Keratinocyte (primary cell): ENCODE measurements at places on chromosomes 3 and 15. TPM values are rescaled to one million over a fixed set of nuclear protein-coding genes. Genes with fewer than 3 reads are reported as not detected.

The NPAP1 gene
- not detected in 3 replicates for polyA plus RNA-seq

- peak; percentile 97 for DNase-seq
These were observed 12.4 kb upstream of the ZNF770 start for GRCh38 chr15:35000511-35000910.

DNA sequence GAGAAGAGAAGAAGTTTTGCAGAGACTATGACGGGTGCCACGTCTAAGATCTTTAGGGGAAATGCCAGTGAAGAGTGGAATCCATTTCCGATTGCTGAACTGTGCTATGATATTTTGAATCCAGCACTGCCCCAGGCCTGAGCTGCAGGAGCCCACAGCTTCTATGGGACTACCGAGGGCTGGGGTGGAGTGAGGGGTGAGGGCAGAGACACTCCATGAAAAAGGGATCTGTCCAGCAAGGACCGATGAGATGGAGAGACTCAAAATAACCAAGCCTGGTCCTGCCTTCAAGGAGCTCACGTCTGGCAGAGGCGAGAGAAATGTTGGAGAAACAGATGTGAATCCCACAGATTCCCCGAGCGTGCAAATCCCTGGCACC is 79.8 kb upstream of the MEF2A start:
- no peak for DNase-seq

DNA sequence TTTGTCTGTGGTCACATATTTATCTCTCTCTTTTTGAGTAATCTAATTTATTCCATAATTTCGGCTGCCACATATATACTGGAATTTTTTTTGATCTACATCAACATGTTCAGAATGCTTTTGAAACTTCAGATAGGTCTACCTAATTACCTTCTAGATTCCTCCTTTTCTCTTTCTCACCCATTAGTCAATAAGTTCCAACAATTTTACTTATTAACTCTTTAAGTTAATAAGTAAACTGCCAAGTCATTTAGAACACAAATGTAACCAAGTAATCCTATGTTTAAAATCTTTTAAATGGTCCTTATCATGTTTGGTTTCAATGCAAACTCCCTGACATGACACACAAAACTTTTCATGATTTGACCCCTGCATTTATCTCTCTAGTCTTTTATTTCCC is 410.5 kb downstream of the UNC13C start:
- DNase-seq = no peak

The ARL13B gene
- 4.7 to 6.8 TPM (median 5.4 TPM) in 3 replicates for polyA plus RNA-seq

The WDR93 gene
- polyA plus RNA-seq = 0.05 to 0.08 TPM in 2 of 3 replicates, not detected in the other

The CYP1A1 gene
- 3.1 to 23.4 TPM (median 4.8 TPM) in 3 replicates for polyA plus RNA-seq

- DNase-seq = no peak
These were observed 1055.4 kb downstream of the AGBL1 start for GRCh38 chr15:87135109-87135508.

DNA sequence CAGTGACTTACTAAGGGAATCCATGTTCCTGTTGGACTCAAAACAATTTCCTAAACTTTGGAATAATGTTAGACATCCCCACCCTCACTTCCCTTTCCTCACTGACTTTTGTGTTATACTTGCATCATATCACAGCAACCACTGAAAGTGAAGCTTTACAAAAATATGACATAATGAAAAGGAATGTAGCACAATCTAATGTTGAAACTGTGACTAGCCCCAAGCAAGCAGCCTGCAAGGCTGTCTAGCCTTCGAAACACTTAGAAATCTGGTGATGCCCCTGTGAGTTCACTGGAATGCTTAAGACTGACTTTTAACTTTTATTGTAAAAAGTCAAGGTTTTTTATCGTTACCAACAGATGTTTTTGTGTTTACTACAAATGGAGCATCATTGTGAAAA is 203.7 kb upstream of the ZNF385D start:
- DNase-seq = no peak

GRCh38 chr15:43187544-43188155 is 2.4 kb downstream of the CCNDBP1 start:
- peak; percentile 41 for DNase-seq

The CCDC54 gene
- polyA plus RNA-seq = not detected in 3 replicates

The RFT1 gene
- 25.5 to 34.4 TPM (median 29.6 TPM) in 3 replicates for polyA plus RNA-seq

The VWA5B2 gene
- not detected in 3 replicates for polyA plus RNA-seq

GRCh38 chr3:129039271-129040038 is 21.1 kb upstream of the GP9 start:
- DNase-seq = no peak

DNA sequence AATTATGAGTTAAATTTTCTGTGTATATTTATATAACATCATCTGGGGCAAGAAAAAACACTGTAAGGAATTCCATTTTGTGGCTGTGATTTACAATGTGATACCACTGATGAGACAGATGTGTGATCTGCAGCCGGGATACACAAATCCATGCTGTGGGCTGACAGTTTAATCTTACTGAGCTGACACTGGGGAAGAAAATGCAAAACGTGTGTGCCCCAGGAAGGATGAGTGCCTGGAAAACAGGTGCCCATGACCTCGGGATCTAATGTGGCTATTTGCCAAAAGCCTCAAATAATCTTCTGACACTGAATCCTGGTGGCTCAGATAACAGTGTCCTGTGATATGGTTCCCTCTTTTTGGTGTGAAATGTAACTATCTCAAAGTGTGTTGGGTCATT is 10.5 kb downstream of the MYRIP start:
- no peak for DNase-seq

The ANKDD1A gene
- 0.53 to 1.1 TPM (median 0.96 TPM) in 3 replicates for polyA plus RNA-seq

The IGDCC3 gene
- polyA plus RNA-seq = not detected in 3 replicates

DNA sequence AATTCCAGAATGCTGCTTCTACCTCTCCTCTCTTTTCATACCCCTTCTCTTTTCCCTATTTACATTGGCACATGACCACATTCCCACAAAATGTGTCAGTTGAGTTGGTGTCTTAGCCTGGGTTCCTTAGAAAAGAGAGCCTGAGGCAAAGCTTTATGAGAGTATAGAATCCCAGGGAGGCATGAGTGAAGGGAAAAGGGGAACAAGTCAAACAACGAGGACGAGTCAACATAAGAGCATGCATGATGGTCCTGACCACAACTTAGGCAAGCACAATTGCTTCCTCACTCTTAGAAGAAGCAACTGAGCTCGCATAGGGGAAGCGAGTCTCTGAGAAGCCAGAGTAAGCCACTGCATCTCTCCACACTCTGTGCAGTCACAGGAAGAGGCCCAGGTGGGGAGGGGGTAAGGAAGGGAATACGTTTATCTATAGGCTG is 15.4 kb upstream of the ZNF774 start:
- peak; percentile 94 for DNase-seq

DNA sequence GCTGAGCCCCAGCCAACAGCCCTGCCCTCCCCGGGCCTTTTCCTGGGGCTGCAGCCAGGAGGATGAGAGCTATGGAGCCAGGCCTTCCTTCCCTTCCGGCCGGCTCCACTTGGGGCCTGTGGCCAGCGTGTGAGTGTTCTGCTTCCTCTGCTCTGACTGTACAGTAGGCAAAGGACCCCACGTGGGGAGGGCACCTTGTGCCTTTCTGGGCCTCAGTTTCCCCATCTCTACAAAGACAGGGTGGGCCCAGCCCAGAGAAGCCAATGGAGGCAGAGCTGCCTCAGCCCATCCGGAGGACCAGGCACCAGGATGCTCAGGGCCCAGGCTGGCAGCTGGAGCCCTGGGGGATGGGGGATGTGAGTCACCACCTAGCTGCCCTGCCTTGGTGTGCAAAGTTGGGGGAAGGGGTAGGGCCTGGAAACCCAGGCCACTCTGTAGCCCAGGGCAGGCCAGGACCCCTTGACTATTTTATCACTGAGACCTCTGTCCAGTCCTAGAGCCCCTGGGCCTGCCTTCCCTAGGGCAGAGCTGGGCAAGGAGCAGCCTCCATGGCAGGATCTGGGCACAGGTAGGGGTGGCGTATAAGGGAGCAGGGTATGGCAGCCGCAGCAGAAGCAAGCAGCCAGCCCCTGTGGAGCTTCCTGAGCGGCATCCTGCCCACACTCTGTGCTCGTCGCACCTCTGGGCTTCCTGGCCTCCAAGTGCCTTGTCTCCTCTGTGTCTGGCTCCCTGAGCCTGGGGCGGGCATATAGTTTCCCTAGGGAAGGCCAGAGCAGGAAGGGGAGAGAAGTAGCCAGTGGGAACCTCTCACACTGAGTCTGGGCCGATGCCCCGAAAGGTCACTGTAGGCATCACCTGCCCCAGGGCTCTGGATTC is 1.8 kb downstream of the PSTPIP1 start:
- no peak for DNase-seq

- no peak for DNase-seq
These were observed 100.2 kb downstream of the TMCC1 start for GRCh38 chr3:129793319-129793718.

- DNase-seq = peak; percentile 33
These were observed 186.9 kb downstream of the MAGI1 start for GRCh38 chr3:65851827-65852226.

The TYRO3 gene
- polyA plus RNA-seq = 7.1 to 13.5 TPM (median 9.0 TPM) in 3 replicates

GRCh38 chr3:48598323-48599076 is 3.4 kb upstream of the COL7A1 start:
- peak; percentile 99 for DNase-seq

The INKA1 gene
- 10.1 to 20.6 TPM (median 12.0 TPM) in 3 replicates for polyA plus RNA-seq

The P3H2 gene
- 80.7 to 115 TPM (median 91.4 TPM) in 3 replicates for polyA plus RNA-seq

The RTP3 gene
- polyA plus RNA-seq = not detected in 3 replicates

DNA sequence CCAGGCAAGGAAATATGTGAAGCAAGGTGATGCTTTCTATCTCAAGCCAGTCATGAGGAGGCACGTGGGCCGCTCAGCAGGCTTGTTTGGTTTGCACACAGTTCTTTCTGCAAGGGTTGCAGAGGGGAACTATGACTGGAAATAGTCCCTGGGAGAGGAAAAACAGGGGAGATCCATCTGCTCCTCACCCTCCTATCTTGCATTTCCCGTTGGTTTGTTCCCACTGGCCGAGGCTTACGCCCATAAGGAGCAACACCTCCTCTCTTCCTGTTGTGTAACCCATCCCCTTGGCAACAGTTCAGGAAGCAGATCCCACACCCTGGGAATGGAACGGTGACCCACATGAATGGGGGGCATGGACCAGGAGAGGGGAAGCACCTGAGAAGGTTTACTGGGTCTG is 72.1 kb upstream of the MAGI1 start:
- DNase-seq = no peak

The ADAMTSL3 gene
- 0.01 TPM in 3 replicates for polyA plus RNA-seq

DNA sequence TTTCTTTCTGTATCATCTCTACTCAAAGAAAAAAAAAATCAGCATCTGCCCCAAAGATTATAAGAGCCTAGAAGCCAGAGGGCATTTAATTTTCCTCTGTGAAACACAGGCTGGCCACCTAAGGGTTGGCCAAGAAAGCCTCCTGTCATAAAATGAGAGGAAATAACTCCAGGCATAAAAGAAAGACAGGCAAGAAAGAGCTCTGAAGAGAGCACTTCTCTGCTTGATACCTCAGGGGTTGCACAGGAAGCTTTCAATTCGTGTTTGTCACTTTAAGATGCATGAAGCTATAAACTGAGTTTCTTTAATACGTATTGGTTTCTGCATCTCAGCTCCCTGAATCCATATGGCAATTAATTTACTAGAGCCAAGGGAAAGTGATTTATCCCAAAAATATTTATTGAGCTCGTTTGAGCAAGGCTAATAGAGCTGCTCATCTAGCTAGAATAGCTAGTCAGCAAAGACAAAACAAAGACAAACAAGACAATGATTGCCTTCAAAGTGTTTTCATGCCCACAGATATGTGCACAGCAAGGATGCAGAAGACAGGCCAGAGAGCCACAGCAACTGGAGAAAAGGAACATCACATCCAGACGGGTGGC is 35.5 kb downstream of the ATP8B4 start:
- no peak for DNase-seq

DNA sequence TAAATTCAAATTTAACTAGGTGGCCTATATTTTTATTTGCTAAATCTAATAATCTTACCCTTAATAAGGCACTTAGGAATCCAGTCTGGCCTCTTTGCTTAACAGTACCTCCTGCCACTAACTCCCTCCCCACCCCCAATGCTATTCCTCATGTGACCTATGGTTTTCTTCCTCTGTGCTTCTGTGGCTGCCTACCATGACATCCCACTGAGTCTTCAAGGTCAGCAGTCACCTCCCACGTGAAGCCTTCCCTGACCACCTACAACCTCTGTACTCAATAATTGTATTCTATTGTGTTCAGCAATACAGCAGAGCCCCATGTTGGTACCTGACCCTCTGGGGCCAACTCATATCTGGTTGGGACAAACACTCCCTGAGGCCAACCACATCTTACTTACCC is 9.7 kb downstream of the PARP16 start:
- no peak for DNase-seq

DNA sequence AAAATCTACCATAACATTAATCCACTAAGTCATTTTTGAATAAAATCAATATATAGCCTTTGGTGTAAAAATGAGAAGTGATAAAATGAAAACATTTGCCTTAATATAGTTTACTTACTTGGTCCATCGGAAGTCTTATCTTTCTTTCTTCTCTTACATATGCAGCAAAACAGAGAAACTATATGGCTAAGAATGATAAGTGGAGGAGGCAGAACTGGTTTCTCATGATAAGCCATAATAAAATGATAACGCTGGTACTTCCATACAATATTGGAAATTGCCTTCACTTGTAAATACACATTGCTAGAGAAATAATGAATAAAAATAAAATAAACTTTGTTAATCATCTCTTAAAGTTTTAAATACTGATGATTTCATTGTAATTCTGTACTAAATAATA is 47.8 kb upstream of the USP50 start:
- DNase-seq = no peak

The MAP2K5 gene
- polyA plus RNA-seq = 1.8 to 5.2 TPM (median 3.6 TPM) in 3 replicates

DNA sequence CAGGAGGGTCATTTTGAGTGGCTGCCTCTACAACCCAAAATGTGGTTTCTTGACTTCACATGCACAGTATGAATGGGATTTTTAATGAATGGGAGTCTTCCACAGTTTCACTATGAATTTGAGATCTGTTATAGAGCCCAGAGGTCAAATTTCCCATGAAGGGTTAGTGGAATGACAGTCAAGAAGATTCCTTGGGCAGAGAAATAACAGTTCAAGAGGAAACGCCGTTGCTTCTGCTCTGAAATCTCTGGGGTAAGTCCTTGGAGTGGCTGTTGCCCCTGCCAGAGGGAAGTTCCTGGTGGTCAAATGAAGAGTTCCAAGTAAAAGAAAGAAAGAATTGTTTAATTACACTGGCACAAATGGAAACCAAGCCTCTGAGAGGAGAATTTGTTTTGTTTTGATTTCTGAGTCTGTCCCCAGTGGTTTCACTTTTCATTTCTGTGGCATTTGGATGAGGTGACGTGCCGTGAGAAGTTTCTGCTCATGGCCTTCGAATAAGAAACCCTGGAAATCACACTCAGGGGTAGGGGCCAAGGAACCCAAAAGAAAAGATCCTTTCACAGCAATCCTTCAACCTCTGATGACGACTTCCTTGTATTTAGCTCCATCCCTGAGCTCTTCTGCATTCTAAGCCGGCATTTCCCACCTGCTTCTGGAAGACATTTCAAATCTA is 77.5 kb upstream of the IL12A start:
- DNase-seq = no peak

- DNase-seq = no peak
These were observed 447.7 kb upstream of the DPPA4 start for GRCh38 chr3:109784852-109785631.

The UCN2 gene
- polyA plus RNA-seq = 5.7 to 10.0 TPM (median 6.3 TPM) in 3 replicates

DNA sequence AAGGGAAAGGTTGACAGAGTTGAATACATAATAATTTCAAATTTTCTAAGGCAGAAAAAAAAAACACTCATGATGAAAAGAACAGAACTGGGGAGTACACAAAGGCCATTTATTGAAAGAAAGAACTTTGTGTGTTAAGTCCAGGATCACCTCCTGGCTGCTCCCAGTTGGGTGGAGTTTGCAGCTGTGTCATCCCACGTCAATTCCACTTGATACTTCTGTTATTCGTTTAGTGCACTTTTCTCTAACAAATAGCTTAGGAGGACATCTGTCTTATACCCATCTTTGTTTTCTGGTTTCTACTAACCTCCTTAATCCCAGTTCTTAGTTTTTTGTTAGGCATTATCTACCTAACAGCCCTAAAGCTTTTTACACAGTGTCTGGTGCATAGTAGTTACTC is 44.7 kb downstream of the SGO1 start:
- DNase-seq = no peak

GRCh38 chr3:1734494-1735122 is 364.1 kb upstream of the CNTN4 start:
- peak; percentile 71 for DNase-seq
